Pons (tissue), 1 donor: ENCODE measurements at places on chromosomes 1 and 21.
A peak's percentile ranks its signal among the peaks of the same experiment; 100 is the strongest.

DNA sequence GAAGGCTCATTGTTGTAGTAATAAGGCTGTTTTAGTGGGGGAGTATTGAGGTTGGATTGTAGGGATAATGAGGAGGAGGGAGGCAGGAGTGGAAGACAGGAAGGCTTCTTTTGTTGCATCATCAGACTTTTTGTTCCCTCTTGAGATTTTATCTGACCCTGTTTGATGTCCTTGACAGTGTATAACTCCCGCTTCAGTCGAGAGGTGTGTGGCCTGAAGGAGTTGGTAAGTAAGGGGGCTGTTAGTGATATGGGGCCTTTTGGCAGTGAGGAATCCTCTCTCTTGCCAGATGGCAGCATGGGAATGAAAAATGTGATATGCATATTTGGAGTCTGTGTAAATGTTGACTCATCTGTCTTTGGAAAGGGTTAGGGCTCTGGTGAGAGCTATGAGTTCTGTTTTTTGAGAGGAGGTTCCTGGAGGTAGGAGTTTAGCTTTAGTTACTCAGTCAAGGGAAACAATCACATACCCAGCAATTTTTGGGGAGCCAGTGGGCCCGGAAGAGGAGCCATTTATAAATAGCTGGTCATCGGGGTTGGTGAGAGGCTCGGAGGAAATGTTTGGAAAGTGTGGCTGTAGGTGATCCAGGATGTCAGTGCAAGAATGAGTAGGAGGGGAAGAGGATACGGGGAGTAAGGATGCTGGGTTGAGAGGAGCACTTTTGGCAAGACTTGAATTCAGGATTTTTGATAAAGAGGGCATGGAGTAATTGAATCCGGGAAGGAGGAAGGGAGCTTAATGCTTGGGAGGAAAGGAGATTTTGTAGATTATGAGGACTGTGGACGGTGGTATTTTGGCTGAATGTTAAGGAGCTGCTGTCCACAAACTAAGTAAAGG, 136.7 kb upstream of the ETV3 start:
- DNase-seq: no peak

- DNase-seq: no peak
Measured at GRCh38 chr1:222706815-222707214, 5.5 kb downstream of the AIDA start.

GRCh38 chr1:94298861-94299260, 61.5 kb upstream of the ARHGAP29 start:
- DNase-seq: no peak

- DNase-seq: peak; percentile 74
Measured at GRCh38 chr1:212062832-212063438, 27.4 kb downstream of the DTL start.

DNA sequence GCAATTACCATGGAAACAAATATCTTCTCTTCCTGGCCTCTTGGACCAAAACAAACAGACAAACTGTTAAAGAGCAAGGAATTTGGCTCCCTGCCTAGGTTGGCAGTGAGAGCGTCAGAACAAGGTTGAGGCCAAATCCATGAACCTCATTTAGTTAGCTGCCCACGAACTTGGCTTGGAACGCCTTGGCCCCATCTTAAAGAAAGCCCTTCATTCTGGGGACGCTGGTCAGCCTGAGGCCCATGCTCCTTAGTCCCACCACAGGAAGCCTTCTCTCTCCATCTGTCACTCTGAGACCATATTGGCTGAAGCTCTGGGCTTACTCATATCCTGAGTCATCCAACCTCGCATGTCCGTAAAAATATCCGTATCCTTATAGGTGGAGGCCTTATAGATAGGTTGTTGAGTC, 62.4 kb upstream of the DIRAS3 start:
- DNase-seq: peak; percentile 80

GRCh38 chr21:23822760-23823159, 1784.5 kb downstream of the MRPL39 start:
- no peak for DNase-seq

GRCh38 chr1:199135901-199136300, 497.1 kb downstream of the PTPRC start:
- DNase-seq: no peak

- no peak for DNase-seq
Measured at GRCh38 chr21:28789523-28789922, 203.2 kb downstream of the LTN1 start.

- DNase-seq: no peak
Measured at GRCh38 chr1:211830055-211830327, 572 bp downstream of the LPGAT1 start.

DNA sequence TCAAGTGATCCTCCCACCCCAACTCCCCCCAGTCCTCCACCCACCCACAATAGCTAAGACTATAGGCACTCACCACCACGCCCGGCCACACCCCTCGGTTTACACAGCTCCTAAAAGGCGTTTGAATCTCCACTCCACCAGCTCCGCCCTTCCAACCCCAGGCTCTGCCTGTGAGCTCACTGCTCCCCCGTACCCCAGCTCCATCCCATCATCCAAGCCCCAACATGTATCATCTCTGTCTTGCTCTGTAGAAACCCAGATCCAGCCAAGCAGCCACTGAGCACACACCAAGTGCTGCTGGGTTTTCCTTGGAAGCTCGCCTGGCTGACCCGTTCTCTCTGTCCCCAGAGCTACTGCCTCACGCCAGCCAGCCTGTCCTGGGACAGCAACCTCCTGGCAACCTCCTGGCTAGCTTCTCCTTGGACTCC, 12.0 kb upstream of the S100A2 start:
- no peak for DNase-seq

DNA sequence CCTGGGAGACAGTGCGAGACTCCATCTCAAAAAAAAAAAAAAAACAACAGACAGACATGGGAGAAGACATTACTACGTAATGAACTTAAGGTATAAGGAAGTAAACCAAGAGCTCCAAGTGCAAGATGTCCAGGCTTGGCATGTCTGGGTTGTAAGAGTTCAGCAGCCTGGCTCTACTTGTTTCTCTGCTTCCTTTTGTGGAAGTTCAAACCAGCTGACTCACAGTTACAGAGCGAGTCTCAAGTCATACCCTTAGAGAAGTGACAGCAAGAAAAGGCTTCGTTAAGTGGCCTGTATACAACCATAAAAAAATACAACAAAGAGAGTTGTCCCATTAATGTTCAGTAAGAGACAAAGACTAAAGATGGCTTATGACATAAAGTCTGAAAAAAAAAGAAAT, 1.3 kb downstream of the RIT1 start:
- DNase-seq: peak; percentile 69

DNA sequence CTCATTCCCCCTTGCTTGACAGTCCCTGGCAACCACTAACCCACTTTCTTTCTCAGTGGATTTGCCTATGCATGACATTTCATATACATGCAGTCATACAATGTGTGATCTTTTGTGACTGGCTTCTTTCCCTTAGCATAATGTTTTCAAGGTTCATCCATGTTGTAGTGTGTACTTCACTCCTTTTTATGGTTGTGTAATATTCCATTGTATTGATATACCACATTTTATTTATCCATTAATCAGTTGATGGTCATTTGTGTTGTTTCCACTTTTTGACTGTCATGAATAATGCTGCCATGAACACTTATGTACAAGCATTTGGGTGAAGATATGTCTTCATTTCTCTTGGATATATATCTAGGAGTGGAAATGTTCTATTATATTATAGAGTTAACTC, 127.7 kb upstream of the GRIK3 start:
- DNase-seq: no peak

DNA sequence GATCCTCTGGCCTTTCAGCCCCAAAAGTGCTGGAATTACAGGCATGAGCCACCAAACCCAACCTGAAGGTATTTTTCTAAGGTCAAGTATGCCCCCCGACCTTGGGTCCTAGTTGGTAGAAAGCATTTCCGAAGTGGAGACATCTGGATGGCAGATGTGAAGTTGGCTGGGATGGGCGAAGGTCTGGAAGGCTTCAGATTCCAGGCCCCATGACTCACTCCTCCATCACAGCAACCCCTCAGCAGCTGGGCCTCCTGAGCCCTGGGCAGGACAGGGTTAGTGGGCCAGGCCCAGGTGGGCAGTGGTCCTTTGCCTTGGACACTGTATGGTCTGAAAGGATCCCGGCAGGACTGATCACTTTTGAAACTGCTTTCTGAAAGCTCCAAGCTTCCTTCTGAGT, 23.3 kb downstream of the NAV1 start:
- DNase-seq: no peak

DNA sequence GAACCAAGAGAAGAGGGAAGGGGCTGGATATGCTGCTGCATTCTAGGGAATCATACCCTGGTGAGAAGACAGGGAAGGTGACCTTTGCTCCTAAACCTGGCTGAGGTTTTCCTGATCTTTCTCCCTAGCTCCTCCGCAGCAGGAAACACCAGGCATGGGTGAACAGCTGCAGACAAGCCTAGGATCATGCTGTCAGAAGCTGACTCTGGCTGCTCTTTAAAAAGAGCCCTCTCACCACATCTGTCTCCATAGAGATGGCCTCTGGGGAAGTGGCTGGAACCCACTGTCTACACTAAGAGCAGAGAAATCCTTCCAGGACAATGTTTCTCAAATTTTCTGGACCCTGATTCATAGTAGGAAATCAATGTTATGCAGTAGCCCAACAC, 57.6 kb downstream of the CD34 start:
- no peak for DNase-seq

DNA sequence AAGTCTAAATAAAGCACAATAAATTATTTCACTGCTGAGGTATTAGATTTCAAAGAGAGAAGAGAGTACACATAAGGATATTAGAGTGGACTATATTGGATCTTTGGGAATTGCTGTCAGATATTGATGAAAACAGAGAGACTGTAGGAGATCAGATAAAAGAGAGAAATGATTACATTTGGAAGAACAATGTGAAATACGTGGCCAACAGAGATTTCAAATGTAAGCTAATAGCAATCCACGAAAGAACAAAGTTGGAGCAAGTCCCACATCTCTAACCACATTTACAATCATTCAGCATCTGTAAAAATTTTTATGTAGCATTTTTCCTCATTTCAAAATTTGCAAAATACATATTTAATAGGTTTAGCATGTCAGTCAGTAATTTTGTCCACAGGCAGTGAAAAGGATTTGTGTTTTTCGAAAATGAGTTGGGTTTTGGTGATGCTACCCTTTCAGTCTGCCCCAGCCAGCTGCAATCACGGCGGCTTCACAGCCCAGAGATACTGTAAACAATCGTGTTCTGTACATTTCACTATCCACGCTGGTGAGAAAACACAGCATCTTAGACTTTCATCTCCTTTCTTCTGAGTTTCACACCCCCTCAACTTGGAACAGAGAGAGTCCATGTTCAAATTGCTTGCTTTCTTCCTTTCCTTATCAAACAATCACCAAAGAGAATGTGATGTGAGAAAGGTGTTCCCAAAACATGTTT, 209.1 kb upstream of the LYPLAL1 start:
- DNase-seq: no peak

DNA sequence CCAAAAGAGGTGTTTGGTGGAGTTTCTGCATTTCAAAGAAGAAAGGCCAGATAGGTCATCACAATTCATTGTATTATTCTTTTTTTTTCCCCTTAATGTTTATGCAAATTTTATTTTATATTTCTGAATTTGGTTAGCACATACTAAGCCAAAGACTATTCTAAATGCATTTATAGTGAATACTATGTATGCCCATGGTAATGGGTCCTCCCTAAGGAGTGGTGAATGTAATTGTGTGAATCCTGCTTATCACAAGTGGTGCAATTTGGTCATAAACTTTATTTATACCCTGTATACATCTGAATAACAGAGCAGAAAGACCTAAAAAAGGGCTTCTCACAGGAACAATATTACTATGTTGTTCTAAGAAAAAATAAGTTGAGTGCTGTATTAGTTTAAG, 99.1 kb downstream of the CD247 start:
- no peak for DNase-seq

DNA sequence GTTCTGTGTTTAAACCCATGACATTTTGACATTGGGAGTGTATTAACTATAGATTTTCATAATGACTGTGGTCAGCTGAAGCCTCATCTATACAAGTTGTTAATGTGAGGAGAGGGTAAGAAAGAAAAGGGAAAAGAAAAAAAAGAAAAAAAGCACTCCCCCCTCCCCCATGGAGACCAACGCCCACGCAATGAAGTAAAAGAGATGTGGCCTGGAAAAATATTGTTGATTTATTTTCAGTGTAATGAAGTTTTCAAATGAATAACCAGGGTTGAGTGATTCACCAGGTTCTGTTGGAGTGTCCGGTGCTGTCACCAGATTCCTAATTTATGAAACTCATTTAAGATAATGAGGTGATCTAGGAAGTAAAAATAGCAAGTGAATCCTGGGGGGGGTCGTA, 4.7 kb downstream of the RNF220 start:
- peak; percentile 12 for DNase-seq

DNA sequence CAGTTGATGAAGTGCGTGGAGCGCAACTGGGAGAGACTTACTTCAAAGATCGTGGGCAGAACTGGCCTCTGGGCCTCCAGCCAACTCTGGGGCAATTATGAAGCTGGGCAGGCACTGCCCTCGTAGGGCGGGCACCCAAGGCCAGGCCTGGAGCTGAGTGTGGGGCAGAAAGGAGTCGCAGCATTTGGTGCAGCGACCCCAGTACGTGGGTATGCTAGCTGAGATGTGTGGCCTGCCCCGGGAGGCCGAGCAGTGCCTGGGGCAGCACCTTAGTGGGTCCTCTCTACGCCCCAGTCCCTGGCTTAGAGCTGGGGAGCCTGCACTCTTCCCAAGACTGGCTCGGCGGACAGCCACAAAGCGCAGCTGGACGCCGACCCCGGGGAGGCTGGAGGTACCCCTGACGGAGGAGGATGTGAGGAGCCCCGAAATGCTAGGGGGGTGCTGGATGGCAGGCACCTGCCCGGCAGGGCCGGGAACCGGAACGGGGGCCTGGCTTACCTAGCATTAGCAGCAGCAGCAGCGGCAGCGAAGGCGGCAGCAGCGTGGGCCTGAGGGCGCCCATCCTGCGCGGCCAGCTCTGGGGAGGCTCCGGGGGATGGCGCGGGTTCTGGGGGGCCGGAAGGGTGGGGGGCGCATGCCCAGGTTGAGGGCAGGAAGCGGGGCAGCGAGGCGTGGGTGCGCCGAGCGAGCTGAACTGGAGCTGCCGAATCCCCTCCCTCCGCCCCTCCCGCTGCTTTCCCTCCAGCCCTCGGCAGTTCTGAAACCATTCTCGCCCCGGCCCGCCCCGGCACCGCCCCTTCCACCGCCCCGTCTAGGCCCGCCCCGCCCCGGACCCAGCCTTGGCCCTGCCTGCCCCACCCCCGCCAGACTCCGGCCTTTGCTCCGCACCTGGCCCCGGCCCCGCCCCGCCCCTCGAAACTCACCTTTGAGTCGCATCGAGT, at the start of gene IGSF8:
Gene IGSF8, minus strand, starts transcription at position 709 of the 941 bp plus-strand sequence. Its CDS starts 147 bp downstream, at position 562.
- DNase-seq: peak; percentile 77

- no peak for DNase-seq
Measured at GRCh38 chr1:232980355-232980978, 30.1 kb downstream of the NTPCR start.

GRCh38 chr1:219488275-219488674, 124.6 kb downstream of the ZC3H11B start:
- no peak for DNase-seq

GRCh38 chr1:231576804-231577718, 48.6 kb downstream of the TSNAX start:
- no peak for DNase-seq
